NCI-H2081 treated with DMSO at 0.1 percent for 48 hours (cell line): ENCODE measurements at places on chromosomes 12 and 14.

- no peak for DNase-seq
Observed at GRCh38 chr12:106170285-106170684, 31.5 kb upstream of the NUAK1 start.

DNA sequence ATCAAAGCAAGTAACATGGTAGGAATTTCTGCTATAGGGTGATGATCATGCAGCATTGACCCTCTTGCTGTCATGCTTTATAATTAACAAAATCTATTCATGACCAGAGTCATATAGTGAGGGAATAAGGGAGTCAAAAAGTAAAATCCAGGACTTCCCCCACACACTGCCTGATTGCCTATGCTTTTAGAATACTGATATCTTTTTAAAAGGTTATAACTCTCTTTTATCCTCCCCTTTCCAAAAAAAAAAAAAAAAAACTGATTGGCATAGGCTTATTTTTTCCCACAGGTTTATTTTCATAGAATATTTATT lies 51.4 kb downstream of the ZFP36L1 start:
- no peak for DNase-seq

DNA sequence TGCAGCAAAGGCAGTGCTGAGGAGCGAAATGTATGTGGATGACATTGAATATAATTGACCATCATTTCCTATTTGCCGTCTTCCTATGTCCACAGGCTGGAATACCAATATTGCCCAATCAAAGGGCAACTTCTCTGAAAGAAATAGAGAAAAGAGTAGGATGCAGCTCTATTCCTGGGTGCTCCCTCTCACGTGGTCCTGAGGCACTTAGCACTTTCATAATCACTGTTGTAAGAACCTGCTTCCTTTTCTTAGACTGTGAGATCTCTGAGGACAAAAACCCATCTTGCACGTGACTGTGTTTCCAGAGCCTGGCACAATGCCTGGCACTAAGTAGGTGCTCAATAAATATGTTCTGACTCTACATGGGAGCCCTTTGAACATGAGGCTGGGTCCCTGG lies 122.7 kb upstream of the CPM start:
- no peak for DNase-seq

- no peak for DNase-seq
Observed at GRCh38 chr14:96649327-96649601, 147.1 kb downstream of the PAPOLA start.

DNA sequence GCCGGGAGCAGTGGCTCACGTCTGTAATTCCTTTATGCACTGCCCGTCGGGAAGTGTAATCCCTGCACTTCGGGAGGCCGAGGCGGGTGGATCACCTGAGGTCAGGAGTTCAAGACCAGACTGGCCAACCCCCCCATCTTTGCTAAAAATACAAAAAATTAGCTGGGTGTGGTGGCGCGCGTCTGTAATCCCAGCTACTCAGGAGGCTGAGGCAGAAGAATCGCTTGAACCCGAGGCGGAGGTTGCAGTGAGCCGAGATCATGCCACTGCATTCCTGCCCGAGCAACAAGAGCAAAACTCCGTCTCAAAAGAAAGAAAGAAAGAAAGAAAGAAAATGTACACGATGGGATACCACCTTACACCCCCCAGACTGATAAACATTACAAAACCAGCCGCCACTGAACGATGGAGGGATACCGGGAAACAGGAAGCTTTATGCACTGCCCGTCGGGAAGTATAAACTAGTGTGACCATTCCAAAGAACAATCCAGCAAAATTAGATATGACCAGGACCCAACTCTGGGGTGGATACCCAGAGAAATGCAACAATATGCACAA lies 1.1 kb downstream of the ABCD4 start:
- DNase-seq = no peak

- DNase-seq = peak; percentile 68
Observed at GRCh38 chr14:85402569-85403162, 127.3 kb upstream of the FLRT2 start.

- no peak for DNase-seq
Observed at GRCh38 chr12:112367965-112368364, 14.3 kb downstream of the HECTD4 start.

DNA sequence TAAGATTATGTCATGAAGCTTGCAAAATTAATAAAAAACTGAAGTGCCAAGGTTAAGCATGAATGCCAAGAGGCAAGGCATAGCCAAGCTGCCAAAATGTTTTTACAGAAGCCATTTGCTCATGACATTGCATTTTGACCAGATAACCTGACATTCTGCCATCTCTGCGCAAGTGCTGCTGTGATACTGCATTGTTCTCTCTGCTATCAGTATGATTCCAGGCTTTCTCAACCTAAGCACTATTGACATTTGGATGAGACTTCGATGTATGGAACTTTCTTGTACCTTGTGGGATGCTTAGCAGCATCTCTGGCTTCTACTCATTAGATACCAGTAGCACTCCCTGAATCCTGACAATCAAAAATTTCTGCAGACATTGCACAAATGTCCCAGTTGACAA lies 139.2 kb downstream of the RASSF9 start:
- no peak for DNase-seq

- DNase-seq = no peak
Observed at GRCh38 chr12:92394895-92395294, 249.2 kb upstream of the BTG1 start.

DNA sequence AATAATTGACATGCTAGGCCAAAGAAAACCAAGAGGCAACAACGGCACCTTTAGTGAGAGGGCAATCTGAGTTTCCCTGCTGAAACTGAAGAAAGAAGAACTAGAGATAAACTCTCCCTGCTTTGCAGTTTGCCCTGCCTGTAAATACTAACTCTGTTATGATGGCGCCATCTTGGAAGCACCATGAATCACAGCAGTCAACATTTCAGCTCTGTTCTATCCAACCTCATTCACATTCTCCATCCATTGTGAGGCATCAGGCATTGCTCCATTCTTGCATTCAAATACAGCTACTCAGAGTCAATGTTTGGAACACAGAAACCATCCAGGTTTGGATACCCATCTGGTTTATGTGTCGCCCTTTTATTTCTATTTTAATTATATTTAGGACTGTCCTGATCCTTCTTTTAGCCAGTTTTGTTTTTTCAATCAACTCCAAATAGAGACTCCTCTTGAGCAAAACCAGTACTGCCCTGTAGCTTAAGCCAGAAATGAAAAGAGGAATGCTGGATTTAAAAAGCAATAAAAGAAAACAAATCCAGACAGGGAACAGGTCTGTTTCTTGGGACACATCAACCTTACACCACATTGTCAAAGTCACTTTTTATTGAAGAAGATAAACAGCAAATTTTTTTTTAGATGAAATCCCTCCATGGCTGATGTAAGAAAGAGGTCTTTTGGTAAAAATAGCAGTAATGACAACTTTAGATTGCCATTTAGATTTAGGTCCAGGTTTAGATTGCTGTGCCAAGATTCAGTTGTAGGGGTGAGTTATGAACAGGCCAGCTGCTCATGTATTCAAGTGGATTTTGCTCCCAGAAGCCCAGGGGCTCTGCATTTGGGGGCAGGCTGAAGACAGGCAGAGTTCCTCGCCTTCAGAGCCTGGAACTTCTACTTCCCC lies 33.3 kb upstream of the PPM1A start:
- DNase-seq = no peak

DNA sequence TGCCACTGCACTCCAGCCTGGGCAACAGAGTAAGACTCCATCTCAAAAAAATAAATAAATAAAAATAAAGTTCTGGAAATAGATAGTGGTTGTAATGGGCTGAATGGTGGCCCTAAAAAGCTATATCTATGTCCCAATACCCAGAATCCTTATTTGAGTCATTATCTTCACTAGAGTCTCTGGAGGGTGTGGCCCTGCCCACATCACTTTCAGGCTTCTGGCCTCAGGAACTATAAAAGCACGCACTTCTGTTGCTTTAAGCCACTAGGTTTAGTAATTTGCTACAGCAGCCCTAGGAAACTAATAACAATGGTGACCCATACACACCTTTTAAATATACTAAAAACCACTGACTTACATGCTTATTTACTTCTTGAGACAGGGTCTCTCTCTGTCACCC lies 49.9 kb downstream of the MAP3K9 start:
- no peak for DNase-seq

DNA sequence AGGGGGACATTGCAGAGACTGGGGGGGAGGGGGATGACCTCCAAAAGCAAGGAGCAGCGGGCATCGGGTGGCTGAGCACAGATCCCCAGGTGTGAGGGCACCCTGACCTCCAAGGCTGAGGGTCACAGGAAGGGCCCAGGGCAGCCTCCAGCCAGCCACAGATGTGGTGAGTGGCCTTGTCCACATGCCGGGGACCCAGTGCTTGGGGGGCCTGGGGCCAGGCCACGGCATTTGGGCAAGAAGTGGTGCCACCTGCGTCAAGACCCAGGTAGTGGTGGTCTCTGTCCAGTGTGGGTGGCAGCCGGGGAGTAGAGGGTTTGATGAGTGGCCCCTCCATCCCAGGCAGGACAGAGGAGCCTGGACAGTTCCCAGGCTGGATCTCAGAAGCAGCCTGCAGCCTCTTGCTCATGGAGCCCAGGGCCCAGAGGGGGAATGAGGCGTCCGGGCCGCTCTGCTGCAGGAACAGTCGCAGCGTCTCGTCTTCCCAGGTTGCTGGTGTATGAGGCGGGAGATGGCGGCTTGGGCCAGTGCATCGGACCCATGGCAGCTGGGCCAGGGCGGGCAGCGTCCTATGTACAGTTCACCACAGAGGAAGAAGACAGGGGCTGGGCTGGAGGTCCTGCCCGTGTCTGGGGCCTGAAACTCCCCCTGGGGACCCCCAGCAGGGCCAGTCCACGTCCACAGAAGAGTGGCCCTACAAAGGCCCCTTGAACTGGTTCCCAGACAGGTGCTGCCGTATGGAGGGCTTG lies 33.5 kb downstream of the CCNK start:
- no peak for DNase-seq

DNA sequence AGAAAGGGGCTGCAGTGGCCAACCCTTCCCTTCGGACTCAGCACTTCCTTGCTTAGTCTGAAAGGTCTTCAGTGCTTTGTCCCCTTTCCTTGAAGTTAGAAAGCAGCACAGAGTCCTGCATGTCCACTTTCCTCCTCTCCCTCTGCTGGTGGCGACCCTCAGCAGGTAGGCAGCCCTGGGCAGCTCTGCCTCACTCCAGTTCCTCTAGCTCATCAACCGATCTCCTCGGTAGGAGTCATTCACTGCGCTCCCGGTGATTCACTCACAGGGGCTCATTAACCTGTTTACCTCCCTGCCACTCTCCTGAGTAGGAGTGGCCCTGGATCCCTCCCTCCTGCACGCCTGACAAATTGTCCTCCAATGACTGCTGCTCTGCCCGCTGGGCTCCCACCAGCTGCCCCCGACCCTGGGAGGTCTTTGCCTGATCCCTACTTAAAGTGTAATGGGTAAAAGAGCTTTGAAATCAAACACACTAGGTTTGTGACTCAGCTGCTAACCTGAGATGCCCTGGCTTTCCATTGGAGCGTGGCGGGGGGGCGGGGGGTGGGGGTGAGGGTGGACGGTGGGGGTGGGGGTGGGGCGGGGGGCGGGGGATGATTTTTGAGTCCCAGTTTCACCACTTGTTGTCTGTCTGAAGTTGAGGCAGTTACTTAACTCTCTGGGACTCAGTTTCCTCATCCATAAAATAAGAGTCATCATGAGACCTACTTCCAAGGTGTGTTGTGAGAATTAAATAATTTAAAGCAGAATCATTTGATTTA lies 4.2 kb downstream of the SCNN1A start:
- peak; percentile 88 for DNase-seq

DNA sequence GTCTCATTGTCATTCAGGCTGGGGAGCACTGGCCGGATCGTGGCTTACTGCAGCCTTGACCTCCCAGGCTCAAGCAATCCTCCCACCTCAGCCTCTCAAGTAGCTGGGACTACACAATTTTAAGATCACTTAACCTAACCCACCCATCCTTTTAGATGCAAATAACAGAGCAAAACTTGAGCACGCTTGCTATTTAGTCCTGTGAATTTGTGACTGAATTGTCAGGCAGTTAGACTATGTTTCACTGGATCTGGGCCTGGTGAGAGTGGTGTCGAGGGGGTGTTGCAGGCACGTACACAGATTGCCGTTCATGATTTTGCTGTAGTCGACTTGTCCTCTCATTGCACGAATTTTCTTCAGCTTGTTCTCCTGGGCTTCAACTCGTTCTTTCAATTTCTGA lies 38.2 kb downstream of the ZFYVE21 start:
- no peak for DNase-seq

GRCh38 chr14:92603309-92604242 lies 90.0 kb downstream of the RIN3 start:
- DNase-seq = no peak

DNA sequence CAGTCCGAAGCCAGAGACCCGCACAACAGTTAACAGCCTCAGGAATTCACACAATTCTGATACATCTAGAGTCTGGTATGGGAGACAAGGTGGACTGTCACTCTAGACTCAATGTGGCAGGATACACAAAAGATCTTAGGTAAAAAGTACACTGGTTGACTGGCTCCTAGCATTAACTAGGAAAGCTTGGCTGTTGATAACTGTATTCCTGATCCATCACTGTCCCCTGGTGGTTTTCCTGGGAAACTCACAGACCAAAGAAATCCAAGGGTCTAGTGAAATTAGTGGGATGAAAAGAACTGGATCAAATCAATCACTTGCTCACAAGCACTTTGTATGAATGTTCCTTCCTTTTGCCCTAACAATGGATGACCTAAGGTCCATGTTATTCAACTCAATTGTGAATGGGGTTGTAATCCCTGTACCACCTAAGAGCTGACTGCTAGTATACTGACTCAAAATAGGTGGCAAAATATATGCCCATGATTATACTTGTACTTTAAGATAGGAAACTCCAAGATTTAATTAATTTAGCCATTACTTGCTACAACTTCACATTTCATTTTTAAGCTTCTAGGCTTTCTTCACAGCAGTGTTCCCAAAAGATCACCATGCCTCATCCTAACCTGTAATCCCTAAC lies 14.0 kb downstream of the NPC2 start:
- DNase-seq = no peak

DNA sequence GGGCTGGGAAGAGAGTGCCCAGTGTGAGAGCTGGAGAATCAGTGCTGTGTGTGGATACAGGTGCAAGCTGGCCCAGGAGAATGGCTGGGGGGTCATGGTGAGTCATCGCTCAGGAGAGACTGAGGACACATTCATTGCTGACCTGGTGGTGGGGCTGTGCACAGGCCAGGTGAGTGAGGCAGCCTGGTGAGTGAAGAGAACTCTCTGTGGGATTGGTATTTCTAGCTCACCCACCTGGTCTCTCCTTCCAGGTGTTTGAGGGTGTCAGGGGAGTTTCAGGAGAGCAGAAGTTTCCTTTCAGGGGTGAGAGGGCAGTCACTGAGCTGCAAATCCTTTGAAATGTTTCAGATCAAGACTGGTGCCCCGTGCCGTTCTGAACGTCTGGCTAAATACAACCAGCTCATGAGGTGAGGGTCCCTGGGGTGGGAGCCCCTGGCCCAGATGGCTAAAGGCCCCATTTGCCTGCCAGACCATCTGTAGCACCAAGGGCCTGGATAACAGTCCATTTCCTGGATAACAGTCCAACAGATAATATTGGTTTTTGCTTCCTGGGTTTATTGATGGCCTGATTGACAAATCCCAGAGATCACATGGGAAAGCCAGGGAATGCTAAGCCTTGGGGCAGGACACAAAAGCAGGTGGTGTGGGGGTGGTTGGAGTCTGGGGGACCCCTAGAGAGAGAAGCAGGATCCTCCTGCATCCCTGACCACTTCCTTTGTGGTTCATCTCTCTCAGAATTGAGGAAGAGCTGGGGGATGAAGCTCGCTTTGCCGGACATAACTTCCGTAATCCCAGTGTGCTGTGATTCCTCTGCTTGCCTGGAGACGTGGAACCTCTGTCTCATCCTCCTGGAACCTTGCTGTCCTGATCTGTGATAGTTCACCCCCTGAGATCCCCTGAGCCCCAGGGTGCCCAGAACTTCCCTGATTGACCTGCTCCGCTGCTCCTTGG lies 5.5 kb upstream of the ATN1 start:
- DNase-seq = no peak
